ENCODE measurements at places on chromosomes 5 and 9. TPM values are rescaled to one million over a fixed set of nuclear protein-coding genes. Genes with fewer than 3 reads are reported as not detected.

F2R gene
- 38.0 TPM for total RNA-seq

GALNT12 gene
- total RNA-seq: 0.81 TPM

RNF20 gene
- 31.4 TPM for total RNA-seq

DNA sequence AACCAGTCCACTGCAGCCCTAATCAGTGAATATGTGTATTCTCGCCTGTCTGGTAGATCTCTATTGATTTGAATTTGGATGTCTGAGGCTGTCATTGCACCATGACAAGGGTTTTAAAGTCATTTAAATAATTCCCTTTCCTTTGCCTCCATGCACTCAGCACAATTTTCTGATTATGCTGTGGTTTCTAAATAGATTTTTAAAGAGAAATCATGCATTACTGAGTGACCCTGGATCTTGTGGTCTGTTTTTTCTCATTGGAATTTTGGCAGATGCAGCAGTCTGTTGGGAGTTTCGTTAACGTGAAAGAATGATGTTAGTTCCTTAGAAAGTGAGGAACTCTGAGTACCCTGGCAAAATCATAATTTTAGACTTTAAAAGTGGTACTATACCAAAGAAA, 396.0 kb downstream of the LRRC70 start:
- no peak for DNase-seq

DNA sequence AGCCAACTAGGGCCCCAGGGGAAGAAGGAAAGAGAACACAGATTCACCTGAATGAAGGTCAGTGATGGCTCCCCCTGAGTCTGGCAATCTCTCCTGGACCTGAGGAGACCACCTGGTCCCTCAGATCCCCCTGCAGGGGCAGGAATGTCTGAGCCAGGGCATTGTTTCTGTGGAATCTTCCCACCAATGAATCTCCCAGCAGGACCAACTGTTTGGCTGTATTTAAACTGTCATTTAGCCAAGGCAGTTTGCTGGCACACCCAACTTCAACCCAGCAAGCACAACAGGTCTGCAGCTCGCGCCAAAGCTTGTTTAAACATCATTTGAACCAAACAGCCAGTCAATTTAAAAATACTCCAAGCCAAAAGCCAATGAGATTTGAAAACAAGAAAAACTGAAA, 92.6 kb downstream of the SH3TC2 start:
- no peak for DNase-seq

GRCh38 chr5:100800562-100800961, 102.5 kb downstream of the ST8SIA4 start:
- DNase-seq: no peak

- no peak for DNase-seq
Observed at GRCh38 chr5:66987126-66987525, 209.5 kb downstream of the CD180 start.

GRCh38 chr5:139064613-139065012, 133.6 kb downstream of the SIL1 start:
- DNase-seq: no peak

DNA sequence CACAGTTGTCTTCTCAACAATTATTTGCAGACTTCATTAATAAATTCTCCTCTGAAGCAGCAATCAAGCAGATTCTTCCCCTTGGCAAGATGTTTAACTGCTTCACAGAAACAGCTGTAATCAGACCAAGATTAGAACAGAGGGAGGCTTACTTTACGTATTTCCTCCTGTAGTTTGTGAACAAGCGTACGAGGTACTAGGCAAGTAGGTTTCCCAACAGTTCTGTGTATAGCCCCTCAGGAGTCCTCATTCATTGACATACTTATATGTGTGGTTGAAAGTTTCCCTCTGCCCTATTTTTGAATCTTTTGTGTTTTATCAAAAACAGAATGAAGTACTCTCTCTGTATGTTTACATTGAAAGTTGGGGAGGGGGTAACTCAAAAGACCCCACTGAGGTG, 128.0 kb downstream of the SPATA31D1 start:
- DNase-seq: no peak

GRCh38 chr5:172325452-172325851, 41.9 kb upstream of the UBTD2 start:
- DNase-seq: no peak

- no peak for DNase-seq
Observed at GRCh38 chr5:72556351-72557166, 49.3 kb upstream of the ZNF366 start.

DNA sequence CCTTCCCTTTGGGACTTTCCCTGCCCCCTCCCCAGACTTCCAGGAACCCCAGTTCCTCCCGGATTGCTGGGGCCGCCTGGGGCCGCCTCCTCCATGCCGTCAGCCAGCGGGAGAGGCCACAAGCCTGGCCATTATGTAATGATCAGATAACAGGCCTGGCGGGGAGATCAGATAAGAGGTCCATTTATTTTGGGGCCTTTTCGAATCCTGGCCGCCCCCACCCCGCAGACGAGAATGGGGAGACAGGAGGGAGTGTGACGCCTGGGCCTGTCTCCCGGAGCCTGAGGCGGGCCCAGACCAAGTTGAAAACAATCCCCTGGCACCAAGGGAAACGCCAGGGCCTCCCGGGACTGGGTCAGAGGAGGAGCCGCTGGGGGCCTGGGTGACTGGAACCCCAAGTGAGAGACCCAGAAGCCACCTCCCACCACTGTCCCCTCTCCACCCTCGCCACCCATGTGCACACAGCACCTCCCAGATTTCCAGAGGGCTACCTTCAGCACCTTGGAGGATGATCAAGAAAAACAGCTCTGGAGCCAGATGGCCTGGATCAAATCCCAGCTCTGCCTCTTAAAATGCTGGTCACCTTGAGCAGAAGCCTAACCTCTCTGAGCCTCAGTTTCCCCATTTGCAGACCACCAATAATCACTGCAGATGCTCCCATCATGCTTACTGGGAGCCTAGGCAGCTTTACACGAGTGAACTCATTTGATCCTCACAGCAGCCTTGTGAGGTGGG, 7.8 kb downstream of the ENG start:
- DNase-seq: no peak

GRCh38 chr5:33180900-33181299, 259.9 kb upstream of the TARS1 start:
- DNase-seq: peak; percentile 25

GRCh38 chr9:35599763-35600604, 5.1 kb upstream of the TESK1 start:
- no peak for DNase-seq

Measured in foreskin keratinocyte (primary cell).